Stimulated activated CD8-positive, alpha-beta memory T cell treated with anti-CD3 and anti-CD28 coated beads, Interleukin-7, amount 100 ng/mL, for 48 hours (primary cell): ENCODE measurements at places on chromosomes 2 and 18.

GRCh38 chr2:37149626-37150322 is 7.0 kb downstream of the EIF2AK2 start:
- no peak for DNase-seq

GRCh38 chr2:158212301-158212700 is 110.6 kb downstream of the UPP2 start:
- DNase-seq = no peak

DNA sequence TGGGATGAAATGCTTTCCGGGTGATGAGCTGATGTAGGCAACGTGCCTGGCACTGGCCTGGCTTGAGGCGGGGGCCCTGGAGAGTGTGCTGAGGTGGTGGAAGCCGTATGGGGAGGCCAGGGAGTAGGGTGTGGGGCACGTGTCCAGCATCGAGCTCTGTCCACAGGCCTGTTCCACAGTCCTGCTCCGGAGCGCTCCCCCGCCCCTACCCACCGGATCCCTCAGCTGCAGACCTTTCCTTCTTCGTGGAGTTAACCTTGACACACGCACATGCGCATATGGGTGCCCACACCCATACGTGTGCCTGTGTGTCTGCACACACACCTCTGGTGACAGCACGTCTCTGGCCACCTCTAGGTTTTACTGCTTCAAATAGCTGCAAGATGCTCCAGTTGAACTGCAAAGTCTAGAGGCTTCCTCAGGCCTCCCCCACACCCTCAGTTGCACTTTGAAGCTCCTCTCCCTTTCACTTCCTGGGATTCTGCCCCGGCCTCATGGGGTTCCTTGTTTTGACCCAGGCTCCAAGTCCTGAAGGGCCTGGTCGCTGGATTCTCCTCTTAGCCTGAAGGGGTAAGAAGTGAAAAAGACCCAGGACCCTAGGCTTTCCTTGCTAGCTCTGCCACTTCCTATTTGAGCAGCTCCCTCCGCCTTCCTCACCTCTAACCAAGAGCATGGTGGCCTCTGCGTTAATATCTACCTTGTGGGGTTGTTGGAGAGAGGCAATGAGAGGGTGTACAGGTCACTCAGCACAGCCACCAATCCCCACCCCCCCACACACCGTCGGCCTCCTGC is 49.5 kb downstream of the INHBB start:
- no peak for DNase-seq

- no peak for DNase-seq
These were observed 72.1 kb downstream of the CABLES1 start for GRCh38 chr18:23207191-23207955.

DNA sequence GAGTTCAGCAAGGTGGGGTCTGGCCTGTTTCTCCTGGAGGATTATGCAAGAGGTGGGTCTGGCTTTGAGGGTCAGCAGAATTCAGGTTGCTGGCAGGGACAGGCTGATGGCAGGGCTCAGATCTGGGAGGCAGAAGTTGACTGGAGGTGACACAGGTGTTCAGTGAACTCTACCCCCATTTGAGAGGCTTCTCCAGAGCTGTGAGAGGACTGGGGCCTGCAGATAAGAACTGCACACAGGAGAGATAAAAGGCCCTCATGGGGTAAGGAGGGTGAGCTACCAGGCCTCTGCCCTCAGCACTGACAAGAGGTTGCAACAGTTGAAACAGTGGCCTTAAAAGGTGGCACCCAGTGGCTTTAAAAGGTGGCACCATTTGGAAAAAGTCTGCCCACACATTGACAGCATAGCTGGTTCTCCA is 13.1 kb downstream of the MOCOS start:
- no peak for DNase-seq

DNA sequence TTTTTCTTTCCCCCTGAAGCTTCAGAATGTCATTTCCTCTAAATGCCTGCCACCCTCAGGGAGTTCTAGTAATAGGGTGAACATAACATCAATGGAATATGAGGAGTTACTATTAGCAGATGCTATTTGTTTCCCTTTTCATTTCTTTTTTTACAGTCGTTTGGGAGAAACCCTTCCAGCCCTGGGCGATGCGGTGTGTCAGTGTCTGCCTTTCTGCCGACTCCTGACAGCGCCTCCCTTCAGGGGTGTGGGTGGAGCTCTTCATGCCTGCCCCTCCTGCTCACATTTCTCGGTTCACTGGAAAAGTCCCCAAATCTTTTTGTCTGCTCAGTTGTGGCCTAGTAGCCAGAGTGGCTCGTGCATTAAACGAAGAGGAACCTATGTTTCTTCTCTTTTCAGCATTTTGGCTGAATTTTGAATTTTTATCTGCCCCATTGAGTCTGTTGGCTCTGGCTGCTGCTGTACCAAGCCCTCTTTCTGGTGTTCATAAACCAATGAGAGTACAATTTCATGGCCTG is 72.3 kb downstream of the FMNL2 start:
- no peak for DNase-seq

GRCh38 chr2:64943387-64944150 is 45.6 kb upstream of the SLC1A4 start:
- no peak for DNase-seq

GRCh38 chr2:124664363-124664762 is 639.3 kb downstream of the CNTNAP5 start:
- no peak for DNase-seq

- no peak for DNase-seq
These were observed 282.7 kb upstream of the CDH2 start for GRCh38 chr18:28459587-28459986.

DNA sequence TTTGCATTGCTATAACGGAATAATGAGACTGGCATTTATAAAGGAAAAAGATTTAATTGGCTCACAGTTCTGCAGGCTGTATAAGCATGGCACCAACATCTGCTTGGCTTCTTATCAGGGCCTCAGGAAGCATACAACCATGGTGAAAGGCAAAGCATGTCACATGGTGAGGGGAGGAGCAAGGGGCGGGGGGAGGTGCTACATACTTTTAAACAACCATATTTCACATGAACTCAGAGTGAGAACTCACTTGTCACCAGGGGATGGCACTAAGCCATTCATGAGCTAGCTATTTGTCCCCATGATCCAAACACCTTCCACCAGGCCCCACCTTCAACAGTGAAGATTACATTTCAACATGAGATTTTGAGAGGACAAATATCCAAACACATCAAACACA is 188.7 kb downstream of the MBD5 start:
- no peak for DNase-seq

DNA sequence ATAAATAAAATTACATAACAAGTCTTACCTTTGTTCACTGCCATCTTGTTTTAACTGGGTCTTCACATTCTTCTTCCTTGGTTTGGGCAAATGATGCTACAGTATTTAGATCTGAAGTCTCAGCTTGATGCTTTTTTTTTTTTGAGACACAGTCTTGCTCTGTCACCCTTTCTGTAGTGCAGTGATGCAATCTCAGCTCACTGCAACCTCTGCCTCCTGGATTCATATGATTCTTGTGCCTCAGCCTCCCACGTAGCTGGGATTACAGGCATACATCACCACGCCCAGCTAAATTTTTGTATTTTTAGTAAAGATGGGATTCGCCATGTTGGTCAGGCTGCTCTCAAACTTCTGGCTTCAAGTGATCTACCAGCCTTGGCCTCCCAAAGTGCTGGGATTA is 53.2 kb upstream of the MAT2A start:
- DNase-seq = no peak
